ENCODE measurements at places on chromosomes 4 and X. TPM values are rescaled to one million over a fixed set of nuclear protein-coding genes. Genes with fewer than 3 reads are reported as not detected.

Gene PRRG3
- polyA plus RNA-seq = not detected

Gene LRRC66
- polyA plus RNA-seq = 0.02 TPM

Gene TMPRSS11B
- polyA plus RNA-seq = not detected

Gene PLS3
- 116 TPM for polyA plus RNA-seq

- no peak for DNase-seq
These were observed 15.3 kb downstream of the SMIM20 start for GRCh38 chr4:25929298-25929686.

DNA sequence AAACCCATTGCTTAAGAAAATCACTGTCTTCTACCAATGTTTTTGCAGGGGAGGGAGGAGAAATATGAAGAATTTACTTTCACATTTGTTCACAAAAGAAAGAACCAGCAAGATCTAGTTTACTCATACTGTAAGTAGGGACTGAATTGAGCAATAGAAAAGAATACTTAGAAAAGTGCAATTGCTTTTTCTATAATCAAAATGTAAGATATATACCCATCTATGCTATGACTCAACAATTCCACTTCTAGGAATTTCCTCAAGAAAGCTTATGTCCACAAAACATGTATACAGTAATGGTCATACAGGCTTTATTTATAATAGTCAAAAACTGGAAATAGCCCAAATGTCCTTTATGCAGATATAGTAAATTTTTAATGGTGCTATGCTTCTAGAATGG, 196.4 kb downstream of the LRBA start:
- no peak for DNase-seq

GRCh38 chrX:104039689-104040505, at the start of gene H2BW2:
TSS of gene H2BW2 (plus strand) at chrX:104039956. CDS start at chrX:104039995, 39 bp downstream.
- DNase-seq = no peak

GRCh38 chr4:159060161-159060560, 42.7 kb upstream of the RAPGEF2 start:
- DNase-seq = no peak

GRCh38 chr4:13559413-13559812, 15.1 kb upstream of the NKX3-2 start:
- peak; percentile 89 for DNase-seq

DNA sequence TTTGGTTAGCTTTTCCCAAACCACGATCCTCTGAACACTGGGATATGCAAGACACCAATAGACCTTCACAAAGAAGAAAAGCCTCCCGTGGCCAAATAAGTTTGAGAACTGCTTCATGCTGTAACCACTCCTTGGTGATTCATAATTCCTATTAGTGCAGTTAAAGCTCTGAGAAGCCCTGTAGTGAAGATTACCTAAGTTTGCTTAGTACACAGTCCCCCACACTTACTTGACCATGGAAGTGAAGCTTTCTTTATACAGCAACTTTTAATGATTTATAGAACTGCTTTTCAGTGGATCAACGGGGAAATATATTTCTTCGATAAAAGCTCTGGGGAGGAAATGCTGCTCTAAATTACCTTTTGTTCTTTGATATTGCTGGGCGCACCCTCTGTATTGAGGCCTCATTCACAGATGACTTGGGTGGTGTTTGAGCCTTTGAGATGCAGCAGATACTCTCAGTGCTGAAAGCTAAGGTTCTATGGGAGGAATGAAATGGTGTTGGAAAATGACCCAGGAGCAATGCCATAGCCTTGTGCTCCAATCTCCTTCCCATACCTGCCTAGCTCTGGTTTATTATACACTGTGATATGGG, 67.4 kb downstream of the CBLL2 start:
- DNase-seq = peak; percentile 26

DNA sequence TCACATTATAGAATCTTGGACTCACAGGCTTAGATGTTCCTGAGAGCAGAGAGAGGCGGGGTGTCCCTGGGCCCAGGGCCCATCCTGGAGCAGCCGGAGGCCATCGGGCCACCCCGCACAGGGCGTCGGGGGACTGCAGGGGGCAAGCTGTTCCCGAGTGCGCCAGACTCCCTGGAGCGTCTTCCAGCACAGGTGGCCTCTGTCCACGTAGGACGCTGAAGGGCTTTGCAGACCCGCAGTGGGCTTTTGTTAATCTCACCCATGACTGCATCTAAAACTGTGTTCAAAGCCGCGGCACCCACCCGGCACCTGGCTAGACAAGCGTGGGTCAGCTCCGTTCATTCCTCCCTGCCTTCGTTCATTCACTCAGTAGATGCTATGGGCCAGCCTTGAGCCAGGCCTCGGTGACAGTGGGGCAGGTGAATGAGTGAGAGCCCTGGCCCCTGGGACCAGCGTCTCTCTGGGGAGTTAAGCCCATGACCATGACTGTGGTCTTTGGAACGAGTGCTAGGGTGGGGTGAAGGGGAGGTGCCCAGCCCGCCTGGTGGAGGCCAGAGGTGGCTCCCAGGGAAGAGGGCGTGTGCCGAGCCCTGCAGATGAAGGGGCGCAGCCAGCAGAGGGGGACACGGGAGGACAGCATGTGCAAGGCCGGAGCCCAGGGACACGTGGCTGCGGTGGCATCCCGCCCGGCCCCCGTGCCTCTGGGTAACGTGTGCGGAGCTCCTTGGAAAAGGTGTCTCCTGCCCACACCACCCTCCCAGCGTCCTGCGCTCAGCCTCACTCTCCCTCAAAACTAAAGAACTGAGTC, 98.3 kb downstream of the HMX1 start:
- DNase-seq = no peak

Measured in foreskin keratinocyte (primary cell).